CD4-positive, alpha-beta T cell treated with Interleukin-4 for 1 hour (primary cell): ENCODE measurements at places on chromosomes 2 and 18.
A peak's percentile ranks its signal among the peaks of the same experiment; 100 is the strongest.

GRCh38 chr18:22026889-22027288 is 142.5 kb upstream of the GATA6 start:
- no peak for DNase-seq

- no peak for DNase-seq
Measured at GRCh38 chr2:136297312-136297711, 179.4 kb upstream of the CXCR4 start.

DNA sequence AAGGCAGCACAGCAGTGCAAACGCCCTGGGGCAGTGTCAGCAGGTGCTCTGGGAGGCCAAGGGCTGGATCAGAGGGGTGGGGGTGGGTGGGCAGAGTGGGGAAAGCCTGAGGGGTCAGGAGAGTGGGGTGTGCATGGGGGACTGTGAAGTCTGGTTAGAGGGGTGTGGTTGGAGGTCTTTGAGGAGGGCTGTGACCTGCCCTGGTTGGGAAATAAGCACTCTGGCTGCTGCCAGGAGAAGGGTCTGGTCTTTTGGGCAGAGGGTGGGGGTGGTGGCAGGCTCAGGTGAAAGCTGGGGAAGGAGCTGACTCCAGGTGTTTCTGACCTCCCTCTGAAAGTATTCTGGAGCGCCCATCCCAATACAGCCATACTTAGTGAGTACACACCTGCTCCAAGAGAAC is 4.2 kb downstream of the ALPI start:
- DNase-seq: no peak

GRCh38 chr2:66869076-66869475 is 434.2 kb downstream of the MEIS1 start:
- DNase-seq: no peak

DNA sequence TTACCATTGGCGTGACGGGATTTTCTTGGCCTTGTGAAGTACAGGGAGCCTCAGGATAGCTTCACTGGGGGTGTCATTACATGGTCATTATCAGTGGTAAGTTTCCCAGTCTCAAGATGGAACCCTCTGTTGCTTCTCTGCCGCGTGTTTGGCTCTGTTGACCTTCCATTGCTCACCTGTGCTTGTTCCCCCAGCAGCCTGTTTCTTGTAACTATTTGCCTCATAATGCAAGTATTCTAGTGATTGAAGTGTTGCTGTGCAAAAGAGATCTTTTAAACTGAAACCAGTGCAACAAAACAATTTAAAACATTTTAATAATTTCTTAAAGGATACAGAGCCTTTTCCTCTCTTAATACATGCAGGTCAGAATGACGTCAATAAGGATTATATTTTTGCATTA is 24.6 kb downstream of the PRKCE start:
- DNase-seq: no peak

DNA sequence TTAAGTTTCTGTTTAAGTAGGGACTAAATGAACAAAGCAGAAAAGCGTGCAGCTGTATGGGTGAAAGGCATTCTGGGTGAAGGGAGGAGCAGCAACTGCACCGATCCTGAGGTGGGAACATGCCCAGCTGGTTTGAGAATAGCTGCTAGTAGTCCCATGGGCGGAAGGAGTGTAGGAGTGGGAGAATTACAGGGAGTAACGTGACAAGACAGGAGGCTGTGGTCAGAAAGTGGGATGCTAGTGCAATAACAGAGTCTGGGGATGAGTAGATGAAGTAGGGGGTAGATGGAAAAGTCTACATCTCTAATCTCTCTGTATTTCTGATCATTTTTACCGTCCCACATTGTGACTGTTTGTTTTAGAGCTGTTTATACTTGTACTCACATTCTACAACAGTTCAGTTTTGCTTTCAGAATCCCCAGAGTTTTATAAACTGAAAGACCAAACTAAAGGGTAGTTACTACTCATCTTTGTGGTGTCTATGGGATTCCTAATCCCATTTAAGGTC is 118.9 kb downstream of the LCLAT1 start:
- DNase-seq: no peak

DNA sequence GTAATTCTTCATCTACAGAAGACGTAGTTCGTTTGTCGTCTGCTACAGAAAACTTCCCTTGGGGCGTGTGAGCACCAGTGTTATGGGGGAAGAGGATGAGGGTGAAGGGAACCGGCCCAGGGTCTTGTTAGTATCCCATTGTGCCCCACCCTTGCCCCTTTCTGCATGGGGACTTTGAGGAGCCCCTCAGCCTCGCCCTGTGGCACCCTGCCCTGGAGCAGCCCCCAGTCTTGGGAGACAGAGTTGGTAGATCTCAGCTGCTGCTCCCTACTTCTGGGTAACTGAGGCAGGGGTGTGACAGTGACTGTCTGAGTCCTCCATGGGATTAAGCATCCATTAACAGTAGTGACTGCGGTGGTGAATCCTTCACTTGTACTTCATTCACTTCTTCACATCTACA is 50.1 kb downstream of the RNF144A start:
- DNase-seq: no peak

DNA sequence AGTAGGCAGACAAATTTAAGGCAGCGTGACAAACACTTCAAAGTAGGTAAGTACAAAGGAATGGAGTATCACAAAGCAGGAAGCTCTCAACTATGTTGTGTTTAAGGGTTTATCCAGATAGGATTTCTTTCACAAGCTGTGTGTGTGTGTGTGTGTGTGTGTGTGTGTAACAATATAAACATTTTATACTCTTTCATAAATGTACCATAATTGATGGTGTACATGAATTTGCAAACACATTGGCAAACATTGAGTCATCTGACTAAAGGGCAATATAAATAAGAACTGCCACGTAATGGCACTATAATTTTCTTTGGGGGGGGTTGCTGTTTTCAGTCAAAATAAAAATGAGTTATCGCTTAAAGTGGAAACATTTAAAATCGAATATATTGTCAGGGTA is 1004.4 kb upstream of the DDX18 start:
- DNase-seq: no peak

DNA sequence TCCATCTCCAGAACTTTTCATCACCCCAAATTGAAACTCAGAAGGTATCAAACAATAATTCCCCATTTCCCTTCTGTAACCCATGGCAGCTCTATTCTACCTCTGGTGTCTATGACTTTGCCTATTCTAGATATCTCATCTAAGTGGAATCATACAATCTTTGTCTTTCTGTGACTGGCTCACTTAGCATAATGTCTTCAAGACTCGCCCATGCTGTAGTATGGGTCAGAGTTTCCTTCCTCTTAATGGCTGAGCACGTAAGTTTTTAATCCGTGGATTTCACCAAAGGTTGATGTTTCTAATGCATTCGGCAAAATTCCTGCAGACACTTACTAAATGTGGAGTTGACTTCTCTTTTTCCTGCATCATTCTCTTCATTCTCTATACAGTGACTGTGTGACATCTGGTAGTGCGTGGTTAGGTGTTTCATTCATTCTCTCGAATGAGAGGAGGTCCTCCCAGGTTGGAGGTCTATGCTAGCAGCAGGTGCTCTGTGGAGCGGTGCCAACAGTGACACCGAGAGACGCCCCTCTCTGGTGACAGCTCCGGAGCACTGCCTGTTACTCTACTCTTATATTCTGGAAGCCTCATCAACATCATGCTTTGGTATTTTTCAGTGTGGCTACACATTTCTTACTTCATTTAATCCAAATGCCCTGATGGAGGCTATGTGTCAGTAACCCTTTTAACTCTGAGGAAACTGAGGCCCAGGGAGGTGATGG is 50.1 kb downstream of the ATOH8 start:
- no peak for DNase-seq

DNA sequence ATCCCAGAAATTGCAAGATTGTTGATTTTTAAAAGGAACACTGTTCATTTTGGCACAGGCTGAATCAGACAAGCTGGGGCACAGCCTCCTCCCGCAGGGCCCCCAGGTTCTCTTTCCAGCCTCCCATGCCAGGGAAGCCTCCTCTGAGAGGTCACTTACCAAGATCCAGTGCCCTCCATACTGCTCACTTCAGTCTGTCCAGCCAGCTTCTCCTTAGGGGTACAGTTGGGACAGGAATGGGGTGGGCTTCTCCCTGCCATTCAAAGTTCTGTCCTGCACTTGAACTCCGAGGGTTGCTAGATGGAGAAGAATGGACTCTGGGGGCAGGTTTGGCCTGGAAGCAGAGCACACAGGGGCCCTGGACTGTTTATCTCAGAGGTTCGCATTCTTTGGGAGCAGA is 7.5 kb upstream of the CYP26B1 start:
- DNase-seq: no peak

- DNase-seq: peak; percentile 20
Measured at GRCh38 chr2:64839844-64840243, 149.4 kb upstream of the SLC1A4 start.

- no peak for DNase-seq
Measured at GRCh38 chr2:30798536-30798991, 8.7 kb downstream of the CAPN13 start.

DNA sequence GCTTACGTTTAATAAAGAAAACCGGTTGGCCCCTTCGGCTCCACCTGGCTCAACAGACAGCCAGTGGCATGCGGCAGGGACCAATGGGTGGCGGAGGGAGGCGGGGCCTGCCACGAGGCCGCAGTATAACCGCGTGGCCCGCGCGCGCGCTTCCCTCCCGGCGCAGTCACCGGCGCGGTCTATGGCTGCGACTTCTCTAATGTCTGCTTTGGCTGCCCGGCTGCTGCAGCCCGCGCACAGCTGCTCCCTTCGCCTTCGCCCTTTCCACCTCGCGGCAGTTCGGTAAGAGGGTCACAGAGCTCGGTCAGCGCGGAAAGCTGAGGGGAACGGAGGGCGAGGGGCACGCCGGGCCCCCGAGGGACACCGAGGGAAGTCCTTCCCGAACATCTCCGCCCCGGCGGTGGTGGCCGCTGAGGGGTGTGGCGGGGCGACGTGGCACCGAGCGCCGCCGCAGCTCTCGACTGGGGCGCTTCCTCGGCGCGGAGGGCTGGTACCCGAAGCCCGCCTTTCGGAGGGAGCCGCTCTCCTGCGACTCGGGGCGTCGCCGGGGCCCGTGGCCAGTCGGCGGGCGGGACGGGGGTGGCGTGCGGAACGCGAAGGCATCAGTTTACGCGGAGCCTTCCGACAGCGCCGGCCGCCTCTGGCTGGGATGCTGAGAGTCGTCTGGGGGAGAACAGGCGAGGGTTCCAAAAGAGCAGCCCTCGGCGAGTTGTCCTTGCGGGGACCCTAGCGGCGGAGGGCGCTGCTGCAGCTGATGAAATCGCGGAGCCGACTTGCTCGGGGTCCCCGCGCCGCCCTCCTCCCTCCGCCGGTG is at the start of gene MTHFD2:
Gene MTHFD2 (plus strand): TSS at position 155 of the 814 bp plus-strand sequence. CDS start 27 bp downstream, at position 182.
- DNase-seq: peak; percentile 93

DNA sequence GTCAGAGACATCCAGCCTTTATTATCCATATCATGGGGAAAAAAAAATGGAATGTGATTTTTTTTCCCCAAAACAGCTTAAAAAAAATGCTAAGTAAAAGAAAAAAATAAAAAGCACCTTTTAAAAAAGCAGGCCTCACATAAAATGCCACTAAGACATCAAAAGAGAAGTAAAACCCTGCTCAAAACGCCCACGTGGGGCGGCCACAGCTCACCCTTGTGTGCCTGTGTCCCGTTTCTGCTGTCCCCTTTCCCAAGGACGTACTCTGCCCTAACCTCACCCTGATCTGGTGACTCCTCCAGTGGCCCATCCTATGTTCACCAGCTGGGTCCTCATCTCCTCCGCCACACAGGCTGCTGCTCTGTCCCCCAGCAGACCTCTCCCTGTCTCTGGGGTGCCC is 125.4 kb downstream of the NEDD4L start:
- DNase-seq: no peak

DNA sequence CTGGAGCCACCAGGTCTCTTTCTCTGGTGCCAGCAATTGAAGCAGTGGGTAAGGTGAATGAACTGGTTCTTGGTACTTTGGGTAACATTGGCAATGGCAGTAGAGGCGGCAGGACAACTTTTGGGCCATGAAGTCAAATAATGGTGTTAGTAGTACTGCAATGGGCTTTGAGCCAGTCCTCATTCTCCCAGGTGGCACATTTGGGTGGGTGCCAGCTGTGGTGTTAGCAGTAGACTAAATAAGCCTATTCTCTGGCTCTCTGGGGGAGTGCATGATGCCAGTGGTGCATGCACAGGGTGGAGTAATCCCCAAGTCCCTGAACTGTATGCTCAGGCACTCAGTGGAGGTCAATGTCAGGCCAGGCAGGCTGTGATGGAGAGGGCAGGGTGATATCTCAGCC is 120.2 kb upstream of the LRRTM4 start:
- DNase-seq: no peak

DNA sequence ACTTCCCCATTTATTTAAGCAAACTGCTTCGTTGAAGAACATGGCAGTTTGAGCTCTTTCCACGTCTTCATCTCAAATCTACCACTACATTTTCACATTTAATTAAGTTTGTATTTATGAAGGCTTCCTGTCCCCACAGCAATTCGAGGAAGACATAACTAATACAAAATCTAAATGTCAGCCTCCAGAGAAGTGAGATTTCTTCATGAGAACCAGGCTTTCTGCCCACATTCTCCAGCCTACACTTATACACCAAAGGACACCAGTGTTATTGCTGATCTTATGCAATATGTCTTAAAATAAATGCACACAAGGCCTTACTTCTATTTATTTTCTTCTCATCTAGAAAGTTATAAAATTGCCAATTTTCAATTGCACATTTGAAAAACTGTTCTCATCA is 1209.3 kb upstream of the FAM98A start:
- no peak for DNase-seq

GRCh38 chr2:70696142-70696541 is 71.9 kb downstream of the ADD2 start:
- no peak for DNase-seq

DNA sequence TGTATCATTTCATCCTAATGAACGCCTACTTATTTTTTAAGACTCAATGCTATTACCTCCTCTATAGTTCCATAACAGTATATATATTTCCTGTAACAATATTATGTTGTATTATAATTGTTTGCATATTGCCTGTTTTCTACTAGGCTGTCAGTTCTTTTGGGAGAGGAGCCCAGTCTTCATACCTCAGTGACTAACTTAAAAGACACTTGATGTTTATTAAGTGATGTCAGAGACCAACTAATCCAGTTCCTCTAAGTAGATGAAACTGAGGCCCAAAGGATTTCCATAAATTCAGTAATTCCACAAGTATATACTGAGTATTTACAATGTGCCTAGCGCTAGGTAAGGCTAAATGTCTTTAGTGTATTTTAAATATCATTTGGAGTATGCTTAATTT is 48.9 kb upstream of the AAK1 start:
- DNase-seq: no peak

GRCh38 chr2:170165129-170165528 is 12.8 kb upstream of the MYO3B start:
- no peak for DNase-seq

DNA sequence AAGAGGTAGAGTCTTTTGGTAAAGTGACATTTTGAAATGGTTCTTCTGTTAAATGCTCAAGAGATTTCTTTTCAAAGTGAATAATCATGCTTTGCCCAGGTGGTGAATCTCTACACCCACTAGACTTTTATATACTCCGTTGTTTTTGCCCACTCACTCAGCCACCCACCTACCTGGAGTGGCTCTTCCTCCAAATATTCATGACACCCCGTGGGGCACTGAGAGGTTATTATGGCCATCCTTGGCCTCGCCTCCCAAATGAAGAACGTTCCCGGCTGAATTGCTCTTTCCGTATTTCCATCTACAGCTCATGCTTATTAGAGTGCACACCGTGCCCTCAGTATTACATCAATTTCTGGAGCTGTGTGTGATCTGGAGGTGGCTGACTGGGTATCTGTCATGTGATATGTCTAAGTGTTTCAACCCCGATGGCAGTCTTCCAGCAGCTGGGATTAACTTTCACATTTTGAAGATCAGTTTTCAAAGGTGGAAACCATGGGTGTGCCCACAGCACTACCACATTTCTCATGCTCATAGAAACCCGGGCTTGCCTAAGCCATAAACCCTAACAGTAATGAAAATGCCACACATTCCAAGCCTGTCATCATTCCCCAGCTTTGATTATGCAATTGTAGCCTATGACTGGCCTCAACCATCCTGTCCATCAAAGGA is 406.6 kb upstream of the MMADHC start:
- DNase-seq: no peak

- no peak for DNase-seq
Measured at GRCh38 chr2:121094845-121095244, 190.2 kb downstream of the TFCP2L1 start.
